Adrenal gland (tissue), 19 donors: ENCODE measurements at places on chromosomes 12 and 14. TPM values are rescaled to one million over a fixed set of nuclear protein-coding genes. Genes with fewer than 3 reads are reported as not detected.
A peak's percentile ranks its signal among the peaks of the same experiment; 100 is the strongest.

DNA sequence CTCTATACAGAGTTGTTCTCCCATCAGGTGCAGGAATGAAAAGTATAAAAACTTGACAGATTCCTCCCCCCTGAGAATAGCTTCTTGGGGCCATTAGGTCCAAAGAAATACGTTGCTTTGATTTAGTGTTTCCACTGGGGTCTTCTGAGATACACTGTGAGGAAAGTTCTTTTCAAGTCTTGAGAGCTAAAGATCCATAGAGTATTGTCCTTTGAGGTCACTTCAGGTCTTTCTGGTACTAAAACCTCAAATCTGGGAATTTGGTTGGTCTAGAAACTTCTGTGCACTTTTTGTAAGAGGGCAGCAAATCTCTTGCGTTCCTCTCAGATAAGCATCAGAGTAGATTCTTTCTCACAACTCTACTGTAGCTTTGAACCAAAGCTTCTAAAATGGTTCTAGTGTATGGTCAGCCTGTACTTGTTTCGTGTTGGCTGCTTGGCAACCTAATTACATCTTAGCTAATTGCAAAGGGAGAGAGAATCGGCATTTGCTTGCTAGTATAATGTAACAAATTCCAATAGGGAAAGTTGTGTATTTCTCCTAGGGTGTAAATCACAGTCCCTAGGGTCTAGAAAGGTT, 10.0 kb downstream of the SRSF5 start:
- peaks cover 75% of the 10 kb centered on the region for H3K36me3 ChIP-seq
- no peak overlapping the region for H3K27ac ChIP-seq
- no peak for DNase-seq
- H3K4me1 ChIP-seq, result peaks cover 25% of the 10 kb centered on the region
- no peaks in the 10 kb centered on the region for H3K27me3 ChIP-seq
- H3K4me3 ChIP-seq, result no peak overlapping the region

The CCDC184 gene
- 8.2 TPM for total RNA-seq

The CARMIL3 gene
- not detected for total RNA-seq

The NPAS3 gene
- total RNA-seq, result 6.4 TPM

The YEATS4 gene
- 15.5 TPM for total RNA-seq

DNA sequence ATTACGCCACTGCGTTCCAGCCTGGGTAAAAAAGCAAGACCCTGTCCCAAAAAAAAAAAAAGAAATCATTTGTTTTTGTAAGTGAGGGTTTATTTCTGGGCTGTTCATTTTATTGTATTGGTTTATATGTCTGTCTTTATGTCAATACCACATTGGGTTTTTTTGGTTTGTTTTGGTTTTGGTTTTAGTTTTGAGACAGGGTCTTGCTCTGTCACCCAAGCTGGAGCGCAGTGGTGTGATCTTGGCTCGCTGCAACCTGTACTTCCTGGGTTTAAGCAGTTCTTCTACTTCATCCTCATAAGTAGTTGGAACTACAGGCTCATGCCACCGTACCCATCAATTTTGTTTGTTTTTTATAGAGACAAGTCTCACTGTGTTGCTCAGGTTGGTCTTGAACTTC, 25.0 kb downstream of the METAP2 start:
- H3K27me3 ChIP-seq, result no peaks in the 10 kb centered on the region
- H3K4me3 ChIP-seq, result no peak overlapping the region
- no peaks in the 10 kb centered on the region for H3K4me1 ChIP-seq
- DNase-seq, result no peak
- H3K36me3 ChIP-seq, result peaks cover 8% of the 10 kb centered on the region
- no peak overlapping the region for H3K27ac ChIP-seq

DNA sequence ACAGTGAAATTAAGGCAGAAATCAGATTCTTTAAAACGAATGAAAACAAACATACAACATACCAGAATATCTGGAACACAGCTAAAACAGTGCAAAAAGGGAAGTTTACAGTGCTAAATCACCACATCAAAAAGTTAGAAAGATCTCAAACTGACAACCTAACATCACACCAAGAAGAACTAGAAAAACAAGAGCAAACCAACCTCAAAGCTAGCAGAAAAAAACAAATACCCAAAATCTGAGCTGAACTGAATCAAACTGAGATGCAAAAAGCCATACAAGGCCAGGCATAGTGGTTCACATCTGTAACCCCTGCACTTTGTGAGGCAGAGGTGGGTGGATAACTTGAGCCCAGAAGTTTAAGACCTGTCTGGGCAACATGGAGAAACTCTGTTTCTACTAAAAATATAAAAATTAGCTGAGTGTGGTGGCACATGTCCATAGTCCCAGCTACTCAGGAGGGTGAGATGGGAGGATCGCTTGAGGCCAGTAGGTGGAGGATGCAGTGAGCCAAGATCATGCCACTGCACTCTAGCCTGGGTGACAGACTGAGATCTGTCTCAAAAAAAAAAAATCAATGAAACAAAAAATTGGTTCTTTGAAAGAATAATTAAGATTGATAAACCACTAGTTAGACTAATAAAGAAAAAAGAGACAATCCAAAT, 33.2 kb upstream of the LDHB start:
- DNase-seq, result no peak
- H3K27me3 ChIP-seq, result no peaks in the 10 kb centered on the region
- H3K27ac ChIP-seq, result no peak overlapping the region
- no peaks in the 10 kb centered on the region for H3K4me1 ChIP-seq

DNA sequence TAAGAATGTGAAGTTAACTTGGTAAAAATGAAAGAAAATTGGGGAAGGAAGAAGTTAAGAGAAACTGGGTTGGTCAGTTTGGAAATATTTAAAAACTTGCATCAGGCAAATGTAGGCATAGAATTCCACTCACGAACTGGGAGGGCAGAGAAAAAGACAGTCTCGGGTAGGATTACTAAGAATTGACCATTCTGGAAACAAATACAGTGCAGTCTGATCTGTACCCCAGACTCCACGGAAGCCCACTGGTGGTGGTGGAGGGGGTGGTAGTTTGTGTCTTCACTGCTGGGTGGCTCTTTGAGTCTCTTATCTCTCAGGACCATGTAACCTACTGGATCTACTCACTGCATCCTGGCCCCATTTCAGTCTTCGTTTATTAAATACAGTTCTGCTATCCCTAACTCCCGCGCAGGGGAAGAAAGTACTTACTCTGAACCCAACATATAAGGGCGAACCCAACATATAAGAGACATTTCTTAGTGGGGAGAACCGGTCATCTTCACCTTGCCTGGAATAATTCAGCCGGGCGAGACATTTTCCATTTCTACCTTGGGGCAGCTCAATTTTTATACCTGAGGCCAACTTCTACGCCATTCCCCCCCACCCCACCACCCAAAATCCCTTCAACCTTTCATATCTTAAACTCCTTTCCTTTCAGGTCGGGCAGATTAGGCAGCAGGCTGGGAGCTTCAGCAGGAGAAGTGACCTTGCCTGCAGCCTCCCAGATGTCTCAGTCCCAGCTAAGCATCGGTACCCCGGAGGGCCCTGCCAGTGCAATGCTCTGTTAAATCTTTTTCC, 1.7 kb downstream of the SLC2A3 start:
- peak overlapping the region; percentile 70 for H3K4me3 ChIP-seq
- no peaks in the 10 kb centered on the region for H3K4me1 ChIP-seq
- no peaks in the 10 kb centered on the region for H3K27me3 ChIP-seq
- H3K27ac ChIP-seq, result peak overlapping the region; percentile 1
- peaks cover 36% of the 10 kb centered on the region for H3K36me3 ChIP-seq

- no peaks in the 10 kb centered on the region for H3K36me3 ChIP-seq
- DNase-seq, result no peak
- H3K27me3 ChIP-seq, result no peaks in the 10 kb centered on the region
- no peaks in the 10 kb centered on the region for H3K4me1 ChIP-seq
Observed at GRCh38 chr12:39364196-39364595, 78.7 kb downstream of the KIF21A start.

DNA sequence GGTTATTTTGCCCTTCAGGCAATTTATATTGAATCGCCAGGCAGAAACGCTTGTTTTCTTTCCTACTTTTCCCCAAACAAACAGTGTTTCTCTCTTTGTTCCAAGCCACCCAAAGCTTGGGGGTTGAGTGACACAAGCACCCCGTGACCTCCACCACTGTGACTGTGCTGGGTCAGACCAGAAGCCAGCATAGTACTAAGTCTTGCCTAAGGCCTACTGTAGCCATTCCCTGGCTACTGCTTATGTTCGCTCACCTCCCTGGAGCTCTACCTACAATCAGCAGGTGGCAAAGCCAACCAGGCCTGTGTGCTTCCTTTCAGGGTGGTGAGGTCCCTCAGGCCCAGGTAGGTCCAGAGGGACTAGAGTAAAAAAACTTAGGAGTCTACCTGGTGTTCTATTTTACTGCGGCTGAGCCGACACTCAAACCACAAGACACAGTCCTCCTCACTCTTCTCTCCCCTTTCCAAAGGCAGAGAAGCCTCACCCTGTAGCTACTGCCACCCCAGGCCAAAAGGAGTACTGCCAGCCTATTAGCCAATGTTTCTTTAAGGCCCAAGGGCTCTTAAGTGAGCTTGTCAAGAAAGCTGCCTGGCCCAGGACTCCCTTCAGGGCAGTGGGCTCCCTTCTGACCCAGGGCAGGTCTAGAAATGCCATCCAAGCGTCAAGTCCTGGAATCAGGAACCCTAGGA, 411.8 kb upstream of the MIS18BP1 start:
- no peaks in the 10 kb centered on the region for H3K27me3 ChIP-seq
- H3K27ac ChIP-seq, result no peak overlapping the region
- no peaks in the 10 kb centered on the region for H3K36me3 ChIP-seq
- DNase-seq, result no peak
- no peaks in the 10 kb centered on the region for H3K4me1 ChIP-seq

DNA sequence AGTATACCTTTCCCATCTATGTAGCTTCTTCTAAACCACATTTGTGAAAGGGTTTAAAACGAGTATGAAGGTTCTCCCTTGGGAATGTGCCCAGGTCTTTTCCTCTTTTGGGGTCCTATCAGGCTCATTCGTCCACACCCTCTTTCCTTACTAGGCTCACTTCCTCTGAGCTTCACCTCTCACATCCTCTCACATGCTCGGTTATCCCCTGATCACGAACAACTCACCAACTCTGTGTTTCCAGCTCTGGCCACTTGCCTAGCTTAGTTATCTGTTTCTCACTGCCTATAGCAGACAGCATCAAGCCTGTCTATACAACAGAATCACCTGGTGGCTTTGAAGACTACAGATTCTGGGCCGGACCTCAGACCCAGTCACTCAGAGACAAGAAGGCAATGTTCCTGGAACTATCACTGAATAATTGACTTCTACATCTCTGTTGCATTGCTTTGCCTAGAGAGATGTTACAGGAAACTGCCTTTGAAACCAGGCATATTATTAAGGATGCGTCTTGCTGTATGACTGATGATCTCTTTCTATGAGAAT, 158.2 kb downstream of the FOXN3 start:
- no peak overlapping the region for H3K27ac ChIP-seq

DNA sequence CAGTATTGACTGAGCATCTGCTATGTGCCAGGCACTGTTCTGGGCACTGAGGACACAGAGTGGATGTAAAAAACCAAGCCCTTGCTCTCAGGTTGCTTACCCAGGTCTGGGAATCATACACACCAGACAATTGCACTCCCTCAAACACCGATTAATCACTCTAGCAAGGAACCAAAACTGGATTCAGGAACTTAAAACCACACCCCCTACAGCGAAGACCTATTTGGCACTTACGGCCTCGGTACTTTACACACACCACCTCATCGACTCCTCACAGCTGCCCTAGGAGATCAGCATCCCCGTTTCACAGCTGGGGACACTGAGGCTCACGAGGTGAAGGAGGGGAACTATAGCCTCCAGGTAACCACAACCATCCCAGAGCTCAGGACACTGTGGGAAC, 1.6 kb downstream of the GLTP start:
- no peak for DNase-seq
- H3K4me1 ChIP-seq, result peaks cover 11% of the 10 kb centered on the region
- no peak overlapping the region for H3K27ac ChIP-seq
- H3K4me3 ChIP-seq, result peak overlapping the region; percentile 92
- H3K36me3 ChIP-seq, result no peaks in the 10 kb centered on the region

- H3K4me1 ChIP-seq, result peaks cover 43% of the 10 kb centered on the region
- H3K4me3 ChIP-seq, result no peak overlapping the region
- peak; percentile 37 for DNase-seq
- H3K27me3 ChIP-seq, result no peaks in the 10 kb centered on the region
- H3K36me3 ChIP-seq, result no peaks in the 10 kb centered on the region
- H3K27ac ChIP-seq, result peak overlapping the region; percentile 88
Observed at GRCh38 chr14:68248481-68249255, 429.1 kb downstream of the RAD51B start.

- H3K27ac ChIP-seq, result no peak overlapping the region
- H3K4me1 ChIP-seq, result no peaks in the 10 kb centered on the region
- H3K36me3 ChIP-seq, result no peaks in the 10 kb centered on the region
- H3K4me3 ChIP-seq, result no peak overlapping the region
Observed at GRCh38 chr14:76098047-76098446, 53.7 kb upstream of the GPATCH2L start.

The LRRC10 gene
- total RNA-seq, result not detected

- no peak for DNase-seq
- H3K36me3 ChIP-seq, result no peaks in the 10 kb centered on the region
- H3K27me3 ChIP-seq, result no peaks in the 10 kb centered on the region
- no peaks in the 10 kb centered on the region for H3K4me1 ChIP-seq
- H3K4me3 ChIP-seq, result no peak overlapping the region
Observed at GRCh38 chr14:57692671-57693070, 173.2 kb downstream of the SLC35F4 start.

The RPS26 gene
- total RNA-seq, result 2,374 TPM

DNA sequence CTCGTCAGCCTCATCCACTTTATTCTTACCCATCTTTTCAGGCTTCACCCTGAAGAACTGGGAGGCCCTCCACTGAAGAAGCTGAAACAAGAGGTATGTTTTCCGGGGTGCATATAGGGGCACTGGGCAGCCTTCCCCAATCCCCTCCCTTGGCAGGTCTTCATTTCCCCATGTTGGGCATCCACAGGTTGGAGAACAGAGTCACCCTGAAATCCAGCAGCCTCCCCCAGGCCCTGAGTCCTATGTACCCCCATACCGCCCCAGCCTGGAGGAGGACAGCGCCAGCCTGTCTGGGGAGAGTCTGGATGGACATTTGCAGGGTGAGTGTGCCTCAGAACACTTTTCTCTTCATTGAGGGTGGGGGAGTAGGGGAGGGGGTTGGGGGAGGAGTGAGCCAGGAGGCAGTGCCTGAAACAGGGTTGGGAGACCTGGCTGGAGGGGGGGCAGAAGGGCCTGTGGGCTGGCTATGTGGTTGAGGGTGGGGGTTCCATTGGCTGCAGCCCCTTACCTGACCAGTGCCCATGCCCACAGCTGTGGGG, 4.0 kb downstream of the NAB2 start:
- peaks cover 47% of the 10 kb centered on the region for H3K4me1 ChIP-seq
- H3K4me3 ChIP-seq, result no peak overlapping the region
- no peak overlapping the region for H3K27ac ChIP-seq
- H3K36me3 ChIP-seq, result peaks cover 61% of the 10 kb centered on the region

DNA sequence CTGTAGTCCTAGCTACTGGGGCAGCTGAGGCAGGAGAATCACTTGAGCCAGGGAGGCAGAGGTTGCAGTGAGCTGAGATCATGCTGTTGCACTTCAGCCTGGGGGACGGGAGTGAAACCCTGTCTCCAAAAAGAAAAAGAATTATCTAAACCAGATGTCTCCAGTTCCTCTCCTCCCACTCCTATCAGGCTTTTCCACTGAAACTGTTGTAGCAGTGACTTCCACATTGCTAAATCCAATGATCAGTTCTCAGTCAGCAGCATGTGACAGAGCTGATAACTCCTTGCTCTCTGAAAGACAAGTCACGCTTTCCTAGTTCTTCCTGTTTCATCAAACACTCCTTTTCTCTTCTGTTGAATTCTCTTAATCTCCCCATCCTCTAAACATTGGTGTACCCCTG, 8.6 kb downstream of the SLC38A6 start:
- no peak overlapping the region for H3K27ac ChIP-seq
- H3K4me1 ChIP-seq, result no peaks in the 10 kb centered on the region
- H3K36me3 ChIP-seq, result peaks cover 14% of the 10 kb centered on the region
- no peak for DNase-seq

The CLIP1 gene
- total RNA-seq, result 102 TPM
